OCI-M1 (cell line): ENCODE measurements at places on chromosomes 1 and 21.

DNA sequence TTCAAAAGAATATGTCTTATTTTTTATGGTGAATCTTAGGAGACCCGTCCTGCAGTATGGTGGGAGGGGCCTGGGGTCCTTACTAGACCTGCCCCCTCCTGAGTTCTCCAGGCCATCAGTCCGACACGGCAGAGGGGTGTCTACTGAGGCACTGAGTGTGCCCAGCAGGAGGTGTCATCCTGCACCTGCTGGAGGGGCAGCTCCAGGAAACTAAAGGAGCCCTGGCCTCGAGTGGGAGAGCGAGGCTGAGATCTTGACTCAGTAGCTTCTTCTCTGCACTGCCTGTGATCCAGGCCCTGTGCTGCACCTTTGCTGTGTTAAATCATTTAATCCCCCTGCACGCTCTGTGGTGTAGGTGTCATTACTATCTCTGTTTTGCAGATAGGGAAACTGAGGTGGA, 587.7 kb downstream of the PTPRU start:
- no peak for DNase-seq

- no peak for DNase-seq
Observed at GRCh38 chr1:33930346-33931110, 66.6 kb downstream of the HMGB4 start.

- DNase-seq, result no peak
Observed at GRCh38 chr1:66478116-66478515, 55.8 kb upstream of the SGIP1 start.

- DNase-seq, result no peak
Observed at GRCh38 chr1:115814685-115815398, 26.1 kb downstream of the NHLH2 start.

DNA sequence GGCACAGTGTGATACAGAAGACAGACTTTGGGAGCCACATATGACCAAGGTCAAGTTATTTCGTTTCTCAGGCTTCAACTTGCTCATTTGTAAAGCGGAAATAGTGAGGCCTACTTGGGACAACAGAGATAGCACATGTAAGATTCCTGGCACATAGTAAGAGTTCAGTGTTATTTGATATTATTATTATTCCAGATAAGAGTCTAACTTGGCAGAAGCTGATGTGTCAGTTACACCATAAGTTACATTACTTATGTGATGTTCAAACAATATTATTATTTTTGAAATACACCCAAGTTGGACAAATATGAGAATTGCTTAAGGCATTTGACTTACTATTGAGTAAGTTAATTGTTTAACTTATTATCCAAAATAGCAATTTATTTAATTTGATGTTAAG, 10.2 kb upstream of the CYP4X1 start:
- DNase-seq, result no peak

GRCh38 chr1:3657578-3658230, 5.4 kb downstream of the TP73 start:
- DNase-seq, result no peak

- DNase-seq, result peak; percentile 31
Observed at GRCh38 chr1:230259621-230260020, 166.5 kb downstream of the PGBD5 start.

DNA sequence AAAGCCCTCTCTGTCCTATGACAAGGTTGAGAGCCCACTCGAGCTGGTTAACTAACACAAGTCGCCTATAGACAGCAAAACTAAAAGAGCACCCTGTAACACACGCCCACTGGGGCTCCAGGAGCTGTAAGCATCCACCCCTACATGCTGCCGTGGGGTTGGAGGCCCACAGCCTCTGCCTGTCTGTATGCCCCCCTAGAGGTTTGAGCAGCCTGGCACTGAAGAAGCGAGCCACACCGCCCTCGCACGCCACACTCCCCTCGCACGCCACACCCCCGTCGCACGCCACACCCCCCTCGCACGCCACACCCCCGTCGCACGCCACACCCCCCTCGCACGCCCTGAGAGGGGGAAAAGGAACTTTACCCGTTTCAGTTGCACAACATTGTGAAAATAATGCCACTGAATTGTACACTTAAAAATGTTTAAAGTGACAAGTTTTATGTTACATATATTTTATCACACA, 13.2 kb upstream of the HMGCL start:
- peak; percentile 70 for DNase-seq

- DNase-seq, result peak; percentile 43
Observed at GRCh38 chr21:46183910-46184624, at the start of gene SPATC1L. Gene SPATC1L (minus strand): TSS chr21:46184459. CDS start chr21:46182816, 1,643 bp downstream.

GRCh38 chr1:226403201-226404034, 4.5 kb downstream of the PARP1 start:
- DNase-seq, result peak; percentile 41

DNA sequence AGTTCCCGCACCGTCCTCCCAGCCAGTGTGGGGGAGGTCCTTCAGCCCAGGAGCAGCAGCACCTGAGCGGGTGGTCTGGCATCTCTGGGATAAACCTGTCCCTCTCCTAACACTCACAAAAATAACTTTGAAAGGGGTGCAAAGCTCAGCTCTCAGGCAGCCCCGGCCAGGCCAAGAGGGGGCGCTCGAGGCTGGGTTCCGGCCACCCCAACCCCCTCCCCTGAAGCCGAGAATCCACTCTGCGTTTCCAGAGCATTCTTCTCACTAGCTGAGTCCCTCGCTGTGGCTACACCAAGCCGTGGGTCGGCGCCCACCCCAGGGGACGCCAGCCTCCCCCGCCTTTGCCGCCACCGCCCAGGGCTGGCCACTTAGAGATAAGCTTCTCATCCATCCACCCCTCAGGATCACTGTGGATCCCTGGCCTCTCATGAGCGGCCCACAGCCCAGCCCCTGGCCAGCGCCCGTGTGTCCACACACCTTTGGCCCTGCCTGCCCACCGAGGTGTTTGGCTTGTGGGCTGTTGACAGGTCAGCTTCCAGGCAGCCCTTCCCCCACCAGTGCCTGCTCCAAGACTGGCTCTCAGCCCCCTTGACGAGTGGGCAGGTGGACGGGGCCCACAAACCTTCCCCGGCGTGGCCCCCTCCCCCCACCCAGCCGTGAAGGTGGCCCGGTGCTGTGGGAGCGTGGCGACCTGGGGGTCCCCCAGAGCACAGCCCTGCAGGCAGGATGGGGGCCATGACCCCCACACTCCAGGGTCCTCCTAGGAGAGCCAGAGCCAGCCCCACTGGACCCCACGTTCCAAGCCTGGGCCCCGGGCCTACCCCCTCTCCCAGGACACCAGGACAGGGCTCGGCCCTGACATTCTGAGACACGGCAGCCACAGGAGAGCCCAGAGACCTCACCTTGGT, 1.9 kb downstream of the FTCD start:
- peak; percentile 87 for DNase-seq

DNA sequence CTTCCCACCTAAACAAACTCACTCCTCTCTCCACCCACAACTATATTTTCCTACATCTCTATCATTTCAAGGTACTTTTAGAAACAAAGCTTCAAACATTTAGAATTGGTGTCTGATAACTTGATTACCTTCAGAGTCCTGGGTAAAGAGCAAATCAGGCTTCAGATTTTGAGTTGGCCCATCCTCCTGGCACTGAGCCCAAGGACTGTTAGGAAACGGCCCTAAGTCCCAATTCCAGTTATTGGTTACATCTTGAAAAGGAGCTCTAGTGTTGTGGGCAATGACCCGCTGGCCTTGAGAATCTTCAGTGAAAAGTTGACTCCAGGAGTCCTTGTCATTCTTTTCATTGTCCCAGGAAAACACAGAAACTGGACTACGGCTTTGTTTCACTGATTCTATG, 15.1 kb downstream of the MTFR1L start:
- no peak for DNase-seq

- peak; percentile 52 for DNase-seq
Observed at GRCh38 chr1:208243527-208243966, 637 bp downstream of the PLXNA2 start.

DNA sequence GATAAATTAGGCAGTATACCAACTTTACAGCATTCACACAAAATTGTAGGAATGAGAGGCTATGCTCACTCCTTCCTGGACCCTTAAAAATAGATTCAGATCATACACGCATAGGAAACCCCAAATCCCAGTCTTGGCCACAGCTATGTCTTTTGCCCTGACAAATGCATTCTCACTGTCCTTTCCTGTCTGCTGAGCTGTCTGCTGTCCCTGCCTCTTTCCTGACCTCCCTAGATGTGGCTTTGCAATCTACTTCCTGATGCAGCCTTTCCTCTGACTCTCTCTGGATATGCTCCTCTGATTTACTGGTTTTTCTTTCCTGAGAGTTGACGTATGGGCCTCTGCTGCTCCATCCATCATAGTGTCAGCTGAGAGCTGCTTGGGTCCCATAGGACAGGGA, 59.8 kb upstream of the SLC35F3 start:
- DNase-seq, result no peak

- DNase-seq, result no peak
Observed at GRCh38 chr1:115183158-115183557, 93.9 kb upstream of the TSPAN2 start.

DNA sequence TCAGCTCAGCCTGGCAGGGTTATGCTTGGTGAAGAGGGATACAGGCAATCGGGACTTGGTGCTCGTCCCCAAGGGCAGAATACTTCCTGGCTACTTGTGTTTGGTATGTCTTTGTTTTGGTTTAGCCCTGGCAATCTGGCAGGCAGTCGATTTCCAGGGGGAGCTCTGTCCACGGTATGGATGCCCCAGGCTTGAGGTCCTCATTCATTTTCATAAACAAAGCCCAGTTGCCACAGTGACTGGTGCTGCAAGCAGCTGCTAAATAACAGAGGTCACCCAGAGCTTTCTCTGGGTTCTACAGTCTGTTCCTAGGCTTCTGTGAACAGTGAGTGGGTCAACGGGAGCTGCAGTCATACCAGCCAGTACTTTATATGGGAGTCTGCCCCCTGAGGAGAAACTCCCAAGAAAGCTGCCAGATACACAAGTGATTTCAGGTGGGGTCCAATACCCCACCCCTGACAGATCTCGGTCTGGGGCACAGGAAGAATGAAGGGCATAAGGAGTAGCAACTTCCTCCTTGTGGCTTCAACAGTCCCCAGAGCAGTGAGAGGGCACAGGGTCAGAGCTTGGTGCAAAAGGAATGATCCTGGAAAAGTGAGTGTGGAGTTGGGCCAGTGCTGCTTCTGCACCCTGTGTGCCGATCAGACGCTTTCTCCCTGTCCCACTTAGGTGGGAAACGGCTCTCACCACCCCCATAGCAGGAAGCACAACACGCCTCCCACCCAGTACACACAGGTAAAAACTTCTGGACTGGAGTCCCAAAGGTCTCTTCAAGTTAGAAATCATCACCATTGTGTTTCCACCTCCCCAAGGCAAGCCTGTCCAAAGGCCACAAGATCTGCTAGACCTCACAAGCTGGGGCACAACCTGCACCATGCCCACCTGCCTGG, 55.5 kb downstream of the TGFBR3 start:
- DNase-seq, result no peak

DNA sequence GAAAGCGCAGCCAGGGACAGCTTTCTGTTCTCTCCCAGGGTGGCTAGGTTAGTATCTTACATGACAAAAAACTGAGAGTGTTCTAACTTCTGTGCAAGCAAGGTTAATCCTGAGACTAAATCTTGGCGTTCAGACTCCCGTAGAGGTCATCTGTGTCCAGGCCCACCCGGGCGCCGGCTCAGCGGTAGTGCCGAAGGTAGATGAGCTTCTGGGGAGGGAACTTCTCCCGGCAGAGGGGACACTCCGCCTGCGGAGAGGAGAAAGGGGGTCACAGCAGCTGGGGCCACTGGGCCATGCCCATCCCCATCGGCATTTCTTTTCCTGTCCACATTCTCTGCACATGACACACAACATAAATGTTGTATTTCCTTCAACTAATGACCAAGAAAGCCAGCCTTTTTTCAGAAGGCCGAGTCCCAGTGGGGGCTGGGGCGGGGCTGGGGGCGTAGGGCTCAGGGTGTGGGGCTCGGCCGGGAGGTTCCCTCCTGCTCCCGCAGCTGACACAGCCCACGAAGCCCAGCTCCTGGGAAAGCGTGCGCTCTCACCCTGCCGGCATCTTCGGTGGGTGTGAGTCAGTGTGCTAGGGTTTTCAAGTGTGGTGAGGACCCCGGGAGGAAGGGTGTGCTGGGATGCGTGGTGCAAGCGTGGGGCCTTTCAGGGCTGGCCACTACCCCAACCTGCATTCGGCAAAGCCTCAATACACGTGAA, 6.6 kb downstream of the PEX10 start:
- DNase-seq, result no peak

DNA sequence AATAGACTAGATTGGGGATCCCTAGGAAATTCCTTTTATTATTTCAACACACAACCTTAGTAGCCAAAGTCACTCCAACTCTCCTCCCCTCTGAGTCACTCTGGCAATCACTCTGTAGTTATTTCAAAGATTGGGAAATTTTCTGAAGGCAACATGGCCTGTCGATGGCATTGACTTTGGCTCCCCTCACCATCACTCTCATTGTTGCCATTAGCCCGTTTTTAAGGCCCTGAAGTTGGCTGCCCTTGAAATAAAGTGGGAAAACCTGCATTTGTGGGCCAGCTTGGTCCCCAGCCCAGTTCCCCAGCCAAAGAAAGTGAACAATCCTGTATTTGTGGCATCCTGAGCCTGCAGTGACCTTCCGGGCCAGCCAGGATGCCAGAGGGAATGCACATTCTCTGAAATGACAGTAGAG, 52.5 kb downstream of the CDC7 start:
- DNase-seq, result no peak

GRCh38 chr1:162854245-162854882, 6.6 kb downstream of the CCDC190 start:
- DNase-seq, result peak; percentile 89

- no peak for DNase-seq
Observed at GRCh38 chr1:94039871-94040569, 80.9 kb downstream of the ABCA4 start.

- no peak for DNase-seq
Observed at GRCh38 chr21:39612233-39613040, at the start of gene B3GALT5. Gene B3GALT5 (plus strand): TSS chr21:39612940. CDS start chr21:39660560, 47,620 bp downstream.

- no peak for DNase-seq
Observed at GRCh38 chr1:15018767-15019166, 134.8 kb upstream of the TMEM51 start.

GRCh38 chr1:176880955-176881595, 283.4 kb downstream of the ASTN1 start:
- DNase-seq, result peak; percentile 94
